ENCODE measurements at places on chromosomes 3 and 15.
A peak's percentile ranks its signal among the peaks of the same experiment; 100 is the strongest.

DNA sequence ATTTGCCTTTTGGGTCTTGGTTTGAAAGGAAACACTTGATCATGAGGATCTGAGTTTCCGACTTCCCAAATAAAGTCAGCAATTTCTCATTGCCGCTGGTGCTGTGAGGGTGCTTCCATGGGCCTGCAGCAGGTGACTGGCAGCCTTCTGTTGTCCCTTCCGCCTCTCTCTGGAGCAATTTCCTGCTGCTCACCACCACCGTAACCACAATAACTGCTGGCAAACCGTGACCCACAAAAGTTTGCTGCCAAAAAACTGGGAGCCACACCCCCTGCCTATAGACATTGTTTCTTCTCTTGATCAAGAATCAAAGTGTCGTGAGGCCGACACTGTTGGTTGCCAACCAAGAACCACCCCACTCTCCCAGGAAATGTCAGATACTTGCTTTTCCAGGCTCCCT is 164.0 kb downstream of the NR2F2 start:
- no peak for DNase-seq

GRCh38 chr3:138060792-138061191 is 50.8 kb downstream of the CLDN18 start:
- no peak for DNase-seq

DNA sequence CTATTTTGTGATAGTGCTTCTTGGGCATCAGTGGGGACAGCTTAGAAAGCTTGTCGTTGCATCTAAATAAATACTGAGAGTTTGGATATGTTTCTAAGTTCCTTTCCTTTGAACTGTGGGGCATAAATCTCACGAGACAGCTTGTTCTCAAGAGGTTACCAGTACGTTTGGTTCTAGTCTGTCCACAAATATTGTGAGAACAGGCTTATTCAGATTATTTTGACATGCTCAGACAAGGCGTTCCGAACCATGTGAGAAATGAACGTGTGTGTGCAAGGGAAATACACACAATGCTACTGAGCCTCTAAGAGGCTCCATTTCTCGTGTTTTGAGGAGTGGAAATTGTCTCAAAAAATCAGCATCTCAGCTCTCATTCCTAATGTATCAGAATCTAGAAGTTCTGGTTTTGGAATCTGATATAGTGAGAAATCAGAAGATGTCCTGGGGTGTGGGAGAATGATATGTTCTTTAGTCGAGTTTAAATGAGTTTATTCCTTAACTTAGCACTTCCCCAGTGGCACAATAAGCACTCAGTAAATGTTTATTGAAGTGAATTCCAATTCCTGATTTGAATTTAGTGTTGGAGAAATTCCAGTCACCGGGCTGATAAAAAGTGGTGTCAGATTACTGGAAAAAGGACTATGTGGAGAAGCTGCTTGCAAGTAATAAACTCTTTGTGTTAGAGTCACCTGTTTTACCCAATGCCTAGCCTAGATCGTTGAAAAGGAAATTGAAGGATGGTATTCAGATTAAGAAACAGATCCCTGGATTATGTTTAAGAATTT is 481.5 kb downstream of the LPP start:
- DNase-seq = no peak

DNA sequence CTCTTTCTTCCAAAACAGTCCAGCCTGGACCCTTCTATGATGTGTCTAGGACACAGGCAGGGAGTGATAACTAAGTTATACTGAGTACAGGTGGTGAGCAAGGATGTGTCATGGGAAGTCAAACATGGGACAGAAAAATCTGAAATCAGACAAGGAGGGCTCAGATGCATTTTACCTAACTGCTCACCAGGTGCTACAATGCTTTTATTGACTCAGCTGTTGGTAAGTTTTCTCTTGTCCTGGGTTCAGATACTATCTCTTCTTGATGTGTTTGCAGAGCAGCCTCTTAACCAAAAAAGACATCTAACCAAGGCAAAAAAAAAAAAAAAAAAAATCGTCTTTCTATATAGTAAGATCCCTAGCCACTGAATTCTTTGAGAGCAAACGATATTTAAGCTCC is 378.6 kb downstream of the VPS13C start:
- DNase-seq = no peak

GRCh38 chr15:100520132-100520921 is 8.4 kb downstream of the CERS3 start:
- no peak for DNase-seq

- no peak for DNase-seq
These were observed 11.1 kb downstream of the ALPK3 start for GRCh38 chr15:84828086-84828908.

DNA sequence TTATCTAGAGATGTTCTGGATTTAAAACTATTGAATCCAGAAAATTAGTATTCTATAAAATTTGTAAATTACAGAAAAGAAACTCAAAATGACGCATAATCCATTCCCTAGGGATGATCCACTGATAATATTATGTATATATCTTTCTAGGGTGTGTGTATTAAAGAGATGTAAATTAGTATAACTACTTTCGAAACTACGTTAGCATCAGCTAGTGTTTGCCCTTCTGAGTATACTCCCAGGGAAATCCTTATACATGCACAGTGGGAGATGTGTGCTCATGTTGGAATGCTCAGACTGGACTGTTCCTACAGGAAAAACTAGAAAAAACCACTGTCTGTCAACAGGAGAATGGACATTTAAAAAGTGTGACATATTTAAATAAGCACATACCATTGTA is 36.4 kb downstream of the ACAA1 start:
- no peak for DNase-seq

DNA sequence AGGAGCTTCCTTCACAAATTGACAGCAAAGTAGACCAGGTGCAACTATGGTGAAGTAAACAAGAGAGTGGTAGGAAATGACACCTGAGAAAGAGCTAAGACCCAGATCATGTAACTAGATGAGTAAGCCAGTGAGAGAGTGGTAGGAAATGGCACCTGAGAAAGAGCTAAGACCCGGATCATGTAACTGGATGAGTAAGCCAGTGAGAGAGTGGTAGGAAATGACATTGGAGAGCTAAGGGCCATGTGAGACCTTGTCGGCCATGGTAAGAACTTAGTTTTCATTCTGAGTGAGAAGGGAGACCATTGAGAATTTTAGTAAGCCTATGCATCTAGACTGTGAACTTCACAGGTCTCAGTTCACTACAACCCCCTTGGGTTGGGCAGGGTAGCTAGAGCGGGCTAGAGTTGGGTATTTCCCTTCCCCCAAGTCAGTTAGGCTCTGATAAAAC is 5.4 kb upstream of the SENP7 start:
- no peak for DNase-seq

DNA sequence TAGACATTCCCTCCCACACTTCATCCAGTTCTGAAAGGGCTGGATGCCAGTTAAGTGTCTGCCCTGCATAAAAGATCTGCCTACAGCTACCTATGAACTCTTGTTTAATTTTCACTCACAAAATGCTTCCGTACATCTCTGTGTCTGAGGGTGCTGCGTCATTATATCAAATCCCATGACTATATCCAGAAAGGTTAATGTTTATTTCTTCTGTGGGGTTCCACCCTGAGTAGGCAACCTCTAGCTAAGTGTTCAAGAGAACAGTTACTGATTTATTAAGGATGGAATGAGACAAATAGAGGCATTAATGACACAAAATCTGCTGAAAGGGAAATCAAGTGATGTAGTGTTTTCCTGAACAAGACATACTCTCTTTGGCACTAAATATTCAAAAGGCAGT is 220.2 kb downstream of the MTHFS start:
- no peak for DNase-seq

GRCh38 chr3:74527566-74527965 is 86.9 kb downstream of the CNTN3 start:
- no peak for DNase-seq

DNA sequence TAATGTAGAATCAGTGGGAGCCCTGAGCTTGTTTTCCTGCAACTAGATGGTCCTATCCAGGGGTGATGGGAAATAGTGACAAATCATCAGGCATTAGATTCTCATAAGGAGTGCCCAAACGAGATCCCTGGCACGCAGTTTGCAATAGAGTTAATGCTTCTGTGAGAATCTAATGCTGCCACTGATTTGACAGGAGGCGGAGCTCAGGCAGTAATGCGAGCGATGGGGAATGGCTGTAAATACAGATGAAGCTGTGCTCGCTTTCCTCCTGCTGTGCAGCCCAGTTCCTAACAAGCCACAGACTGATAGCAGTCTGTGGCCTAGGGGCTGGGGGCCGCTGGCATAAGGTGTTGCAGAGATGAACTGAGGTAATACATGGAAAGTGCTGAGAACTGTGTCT is 28.3 kb upstream of the TMEM42 start:
- no peak for DNase-seq

DNA sequence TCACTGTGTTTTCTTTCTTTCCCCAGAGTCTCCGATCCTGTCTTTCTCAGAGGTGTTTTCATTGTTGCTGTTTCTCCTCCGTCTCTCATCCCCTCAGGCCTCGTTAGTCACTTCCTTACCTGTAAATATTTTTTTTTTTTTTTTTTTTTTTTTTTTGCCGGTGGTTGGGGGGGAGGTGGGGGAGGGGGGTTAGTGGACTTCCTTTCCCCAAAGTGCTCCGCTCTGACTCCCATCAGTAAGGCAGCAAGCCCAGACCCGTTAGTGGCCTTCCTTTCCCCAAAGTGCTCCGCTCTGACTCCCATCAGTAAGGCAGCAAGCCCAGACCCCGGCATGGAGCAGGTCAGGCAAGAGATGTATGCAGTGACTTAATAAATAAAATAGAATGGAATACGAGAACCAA is 97.1 kb upstream of the TNFAIP8L3 start:
- DNase-seq = no peak

DNA sequence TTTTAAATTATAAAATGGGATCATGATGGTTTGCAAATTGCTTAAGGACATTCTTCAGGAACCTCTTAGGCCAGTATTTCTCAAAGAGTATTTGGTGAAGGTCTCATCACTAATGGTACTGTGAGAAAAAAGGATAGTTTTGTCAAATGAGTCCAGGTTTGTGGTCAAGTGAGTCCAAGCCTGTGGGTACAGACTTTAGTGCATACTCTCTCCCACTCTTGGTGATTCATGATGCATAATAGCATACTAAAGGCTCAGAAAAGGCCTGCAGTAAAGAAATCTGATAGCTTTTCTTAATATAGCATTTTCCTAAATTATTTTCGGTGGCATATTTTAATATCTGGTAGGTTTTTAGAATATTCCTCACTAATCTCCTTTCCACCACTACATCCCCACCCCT is 20.0 kb downstream of the BOC start:
- no peak for DNase-seq

DNA sequence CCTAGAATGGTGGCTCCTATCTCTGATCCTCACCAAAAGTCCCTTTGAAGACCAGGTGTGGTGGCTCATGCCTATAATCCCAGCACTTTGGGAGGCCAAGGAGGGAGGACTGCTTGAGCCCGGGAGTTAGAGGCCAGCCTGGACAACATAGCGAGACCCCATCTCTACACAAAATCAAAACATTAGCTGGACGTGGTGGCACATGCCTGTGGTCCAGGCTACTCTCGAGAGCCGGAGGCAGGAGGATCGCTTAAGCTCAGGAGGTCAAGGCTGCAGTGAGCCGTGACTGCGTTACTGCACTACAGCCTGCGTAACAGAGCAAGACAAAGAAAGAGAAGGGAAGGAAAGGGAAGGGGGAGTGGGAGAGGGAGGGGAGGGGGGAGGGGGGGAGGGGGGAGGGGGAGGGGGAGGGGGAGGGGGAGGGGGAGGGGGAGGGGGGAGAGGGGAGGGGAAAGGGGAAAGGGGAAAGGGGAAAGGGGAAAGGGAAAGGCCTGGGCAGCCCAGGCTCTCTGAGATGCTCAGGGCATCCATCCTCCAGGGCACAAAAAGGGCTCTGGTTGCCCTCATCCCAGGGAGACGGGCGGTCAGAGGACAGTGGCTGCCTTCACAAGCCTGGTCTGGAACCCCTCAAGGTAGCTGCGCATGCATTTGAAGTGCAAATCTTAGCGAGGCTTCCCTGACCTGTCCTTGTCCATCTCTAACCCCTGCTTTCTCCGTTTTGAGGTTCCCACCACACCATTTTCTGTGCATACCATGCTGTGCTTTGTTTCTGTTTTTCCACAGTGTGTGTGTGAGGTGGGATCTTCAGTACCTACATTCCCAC is 76.1 kb downstream of the LDHAL6B start:
- DNase-seq = no peak

GRCh38 chr3:15576475-15576874 is 24.9 kb downstream of the HACL1 start:
- DNase-seq = no peak

DNA sequence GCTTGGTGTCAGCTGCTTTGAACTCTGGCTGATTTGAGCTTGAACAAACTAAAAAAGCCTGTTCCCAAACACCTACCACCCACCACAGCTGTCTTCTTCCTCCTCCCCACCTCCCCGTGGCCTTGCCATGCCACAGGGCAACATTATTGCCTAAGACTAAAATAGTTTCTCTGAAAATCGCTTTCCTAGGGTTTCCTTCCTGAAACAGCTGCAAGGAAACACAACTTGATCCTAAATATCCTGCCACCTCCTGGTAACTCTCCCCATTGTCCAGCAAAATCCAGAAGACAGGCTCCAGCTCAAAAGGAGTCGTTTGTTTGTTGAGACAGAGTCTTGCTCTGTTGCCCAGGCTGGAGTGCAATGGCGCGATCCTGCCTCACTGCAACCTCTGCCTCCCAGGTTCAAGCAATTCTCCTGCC is 193.9 kb upstream of the TPM1 start:
- peak; percentile 80 for DNase-seq

- peak; percentile 91 for DNase-seq
These were observed 17.7 kb downstream of the FRMD4B start for GRCh38 chr3:69368129-69368741.

- no peak for DNase-seq
These were observed 42.7 kb downstream of the HHLA2 start for GRCh38 chr3:108338901-108339545.

DNA sequence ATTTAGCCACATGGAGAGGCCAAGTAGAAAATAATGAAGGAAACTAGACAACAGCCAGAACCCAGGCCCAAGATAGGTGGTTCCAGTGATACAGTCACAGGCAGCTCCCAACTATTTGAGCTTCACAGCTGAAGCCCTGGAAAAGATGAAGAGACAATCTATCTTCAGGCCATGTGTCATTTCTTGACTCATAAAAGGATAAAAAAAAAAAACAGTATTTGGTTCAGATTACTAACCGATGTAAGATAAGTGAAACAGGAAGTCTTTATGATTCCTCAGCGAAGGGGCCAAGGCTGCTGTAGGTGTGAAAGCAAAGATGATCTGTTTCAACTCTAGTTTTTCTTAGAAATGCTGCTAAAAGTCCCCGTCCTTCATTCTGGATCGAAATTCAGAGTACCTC is 394.6 kb downstream of the ZNF385D start:
- DNase-seq = no peak

- no peak for DNase-seq
These were observed 3.0 kb downstream of the LPCAT4 start for GRCh38 chr15:34364041-34364440.

DNA sequence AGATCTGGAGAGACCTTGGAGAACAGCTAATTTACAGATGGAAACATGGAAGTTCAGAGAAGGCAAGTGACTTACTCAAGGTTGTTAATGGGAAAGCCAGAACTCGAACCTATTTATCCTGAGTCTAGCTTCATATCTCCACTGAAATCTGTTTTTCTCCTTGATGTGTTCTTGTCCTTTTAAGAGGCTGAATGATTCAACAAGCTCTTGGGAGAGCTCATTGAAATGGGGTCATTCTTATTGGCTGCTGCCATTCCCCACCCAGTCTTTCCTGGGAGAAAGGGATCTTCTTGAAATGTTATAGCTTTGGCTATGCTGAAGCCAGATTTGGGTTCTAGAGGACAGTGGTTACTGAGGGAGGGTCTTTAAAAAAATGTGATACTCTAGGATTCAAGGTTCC is 41.0 kb downstream of the RTP1 start:
- no peak for DNase-seq

- no peak for DNase-seq
These were observed 48.0 kb upstream of the WDR72 start for GRCh38 chr15:53807501-53807900.
